CD4-positive, alpha-beta T cell treated with Interleukin-10 for 1 hour (primary cell): ENCODE measurements at places on chromosomes 4 and X.

GRCh38 chr4:67697860-67698687 is 2.9 kb downstream of the UBA6 start:
- DNase-seq: no peak

DNA sequence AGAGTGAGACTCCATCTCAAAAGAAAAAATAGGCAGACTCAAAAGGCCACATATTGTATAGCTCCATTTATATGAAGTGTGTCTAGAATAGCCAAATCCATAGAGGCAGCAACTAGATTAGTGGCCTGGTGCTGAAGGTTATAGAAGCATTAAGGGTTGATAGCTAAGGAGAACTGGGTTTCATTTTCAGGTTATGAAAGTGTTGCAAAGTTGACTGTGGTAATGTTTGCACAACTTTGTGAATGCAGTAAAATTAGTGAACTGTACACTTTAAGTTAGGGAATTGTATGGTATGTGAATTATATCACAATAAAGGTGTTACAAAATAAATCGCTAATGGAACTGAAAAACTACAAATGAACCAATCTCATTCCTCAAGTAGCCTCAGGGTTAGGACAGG is 28.3 kb downstream of the TXLNG start:
- DNase-seq: no peak

- DNase-seq: no peak
These were observed 7.7 kb downstream of the NSG1 start for GRCh38 chr4:4394644-4395043.

DNA sequence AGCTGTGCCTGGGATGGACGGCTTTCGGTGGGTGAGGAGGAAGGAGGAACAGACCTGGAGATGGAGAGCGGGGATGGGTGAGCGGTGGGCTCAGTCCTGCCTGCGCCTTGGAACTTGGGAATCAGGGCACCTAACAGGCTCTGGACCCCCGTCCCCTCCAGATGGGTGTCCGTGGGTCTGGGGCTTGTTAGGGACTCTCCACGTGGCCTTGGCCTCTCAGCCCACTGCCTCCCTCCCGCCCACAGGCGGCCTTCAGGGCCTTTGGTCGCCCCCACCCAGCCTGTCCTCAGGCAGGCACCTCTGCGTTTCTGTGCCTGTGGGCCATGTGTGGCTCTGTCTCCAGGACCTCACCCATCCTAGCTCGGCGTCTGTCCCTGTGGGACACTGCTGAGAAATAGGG is 29.0 kb downstream of the TRMT44 start:
- DNase-seq: no peak

DNA sequence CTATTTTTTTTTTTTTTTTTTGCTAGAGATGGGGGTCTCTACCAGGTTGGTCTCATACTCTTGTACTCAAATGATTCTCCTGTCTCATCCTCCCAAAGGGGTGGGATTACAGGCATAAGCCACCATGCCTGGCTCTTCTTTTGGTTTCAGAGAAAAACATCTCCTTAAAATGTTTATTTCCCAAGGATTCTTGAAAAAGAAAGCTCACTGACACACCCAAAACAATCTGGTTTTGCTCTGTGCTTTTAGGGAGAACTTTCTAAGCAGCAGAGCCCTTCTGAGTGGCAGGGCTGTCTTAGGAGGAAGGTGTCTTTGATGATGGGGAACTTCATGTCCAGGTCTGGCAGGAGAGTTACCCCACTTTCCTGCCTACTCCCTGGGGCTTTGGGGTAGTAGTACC is 1.2 kb downstream of the SOD3 start:
- DNase-seq: no peak

DNA sequence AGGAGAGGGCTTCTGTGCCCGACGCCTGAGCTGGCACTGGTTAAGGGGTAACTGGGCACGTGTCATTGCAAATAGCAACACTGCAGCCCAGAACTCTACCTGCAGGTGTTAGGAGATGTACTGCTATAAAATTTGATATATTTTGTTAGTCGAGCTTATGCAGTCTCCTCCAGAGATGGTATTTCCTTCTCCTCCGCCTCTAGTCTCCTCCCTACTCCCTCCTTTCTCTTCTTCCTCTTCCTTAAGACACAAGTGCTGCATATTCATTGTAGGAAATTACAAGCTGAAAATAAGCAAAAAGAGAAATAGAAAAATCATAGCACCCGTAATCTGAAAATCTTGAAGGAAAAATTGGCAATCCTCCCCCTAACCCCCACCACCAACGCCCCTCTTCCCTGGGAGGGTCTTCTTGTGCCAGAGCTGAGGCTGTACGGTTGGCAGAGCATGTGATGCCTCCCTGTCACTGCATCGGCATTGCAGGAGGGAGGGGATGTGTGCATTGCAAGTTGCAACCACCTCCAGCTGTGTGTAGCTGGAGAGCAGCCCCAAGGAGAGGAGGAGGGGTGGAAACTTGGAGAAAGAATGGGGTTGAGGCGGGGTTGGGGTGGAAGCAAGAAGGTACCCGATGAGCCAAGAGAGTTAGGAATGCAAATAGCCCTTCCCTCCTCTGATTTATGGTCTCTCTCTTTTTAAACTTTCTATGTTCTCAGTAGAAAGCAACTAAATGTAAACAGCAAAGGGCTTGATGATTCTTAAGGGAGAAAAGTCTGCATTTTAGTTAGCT is 48.3 kb upstream of the MND1 start:
- DNase-seq: no peak

- DNase-seq: no peak
These were observed 581.5 kb downstream of the STIM2 start for GRCh38 chr4:27442146-27442545.

DNA sequence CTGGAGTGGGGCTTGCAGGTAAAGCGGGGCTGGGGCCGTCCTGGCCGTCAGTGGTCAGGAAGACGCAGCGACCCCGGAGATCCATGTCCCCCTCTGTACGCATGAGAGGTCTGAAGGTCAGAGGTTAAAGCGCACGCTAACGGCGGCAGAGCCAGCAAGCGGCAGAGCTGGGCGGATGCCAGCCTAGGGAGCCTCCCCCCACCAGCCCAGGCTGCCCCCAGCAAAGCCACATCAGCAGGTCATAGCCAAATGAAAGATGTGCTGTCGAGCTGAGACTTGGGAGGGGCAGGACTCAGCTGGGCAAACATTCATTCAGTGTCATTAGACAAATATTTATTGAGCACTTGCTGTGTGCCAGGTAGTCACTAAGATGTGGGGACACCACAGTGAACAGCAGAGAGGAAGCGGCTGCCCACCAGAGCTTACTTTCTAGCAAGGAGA is 593 bp upstream of the JAKMIP1 start:
- peak; percentile 26 for DNase-seq

DNA sequence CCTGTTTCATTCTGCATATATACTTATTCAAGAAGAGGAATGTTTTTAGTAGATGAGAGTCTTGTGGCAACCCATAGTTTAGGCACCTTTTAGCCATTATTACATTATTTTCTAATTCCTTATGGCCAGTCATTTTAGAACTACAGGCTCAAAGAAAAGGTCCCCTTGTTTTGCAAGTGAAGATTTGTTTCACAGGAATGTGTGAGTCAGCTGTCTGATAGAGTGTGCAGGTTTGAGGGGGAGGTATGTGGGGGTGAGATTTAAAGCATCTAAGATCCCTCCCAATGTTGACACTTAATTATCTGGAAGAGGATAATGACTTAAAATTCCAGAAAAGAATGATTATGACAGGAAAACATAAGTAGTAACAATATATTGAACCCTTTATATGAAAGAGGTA is 495.6 kb downstream of the KCNIP4 start:
- no peak for DNase-seq

GRCh38 chrX:19592952-19593351 is 77.6 kb upstream of the MAP3K15 start:
- DNase-seq: no peak

DNA sequence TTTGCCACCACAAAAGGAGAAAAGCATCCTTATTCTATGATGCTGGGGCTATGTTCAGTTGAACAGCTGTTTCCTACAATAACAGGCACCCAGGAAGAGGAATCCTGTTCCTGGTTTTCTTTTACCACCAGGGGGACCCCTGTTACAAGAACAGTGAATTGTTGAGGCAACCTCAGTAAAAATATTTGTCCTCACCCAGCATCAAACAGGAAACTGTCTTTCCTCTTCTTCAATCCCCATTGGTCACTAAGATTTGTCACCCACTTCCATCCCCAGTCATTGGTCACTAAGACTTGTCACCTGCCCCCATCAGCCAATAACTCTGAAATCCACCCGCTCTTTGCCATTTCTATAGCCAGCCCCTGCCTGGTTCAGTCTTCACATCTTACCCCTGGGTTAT is 143.5 kb upstream of the GALNT7 start:
- DNase-seq: peak; percentile 50

GRCh38 chr4:185680617-185681016 is 131.4 kb downstream of the SORBS2 start:
- DNase-seq: no peak

GRCh38 chrX:140091125-140091886 is 126.0 kb upstream of the CXorf66 start:
- peak; percentile 5 for DNase-seq

DNA sequence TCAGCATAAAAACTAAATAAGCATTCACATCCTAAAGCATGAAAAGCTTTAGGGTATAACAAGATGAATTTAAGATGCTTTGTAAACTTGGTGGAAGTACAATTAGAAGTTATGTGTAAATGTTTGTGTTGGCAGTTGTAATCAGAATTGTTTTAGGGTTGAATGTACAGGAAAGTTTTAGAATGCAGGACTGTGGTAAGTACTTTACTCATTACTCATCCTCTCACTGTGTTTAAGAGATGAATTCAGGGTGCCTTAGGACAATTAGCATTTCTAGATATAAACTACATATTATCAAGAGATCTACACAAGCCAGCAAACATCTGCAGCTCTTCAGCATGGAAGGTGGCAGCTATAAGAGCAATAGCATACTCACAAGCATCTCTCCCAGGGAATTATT is 77.5 kb upstream of the ELOVL6 start:
- DNase-seq: no peak

- no peak for DNase-seq
These were observed 44.1 kb upstream of the KDR start for GRCh38 chr4:55169352-55169961.

DNA sequence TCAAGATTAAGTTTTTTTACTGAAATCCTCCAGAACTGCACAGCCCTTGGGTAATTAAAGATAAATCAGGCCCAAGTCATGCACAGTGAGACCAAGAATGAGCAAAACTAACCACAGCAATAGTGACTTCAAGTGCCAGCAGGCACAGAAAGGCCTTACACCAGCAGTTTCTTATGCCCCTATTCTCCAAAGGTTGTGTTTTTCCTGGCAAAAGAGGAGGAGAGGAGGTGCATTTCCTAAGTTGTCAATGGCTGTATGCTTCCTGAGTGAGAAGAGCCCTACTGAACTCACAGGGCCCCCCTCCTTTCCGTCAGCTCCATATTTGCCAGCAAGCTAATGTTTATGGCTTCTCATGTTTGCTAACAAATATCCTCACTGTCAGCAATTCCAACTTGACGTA is 418.7 kb upstream of the INTU start:
- DNase-seq: no peak

DNA sequence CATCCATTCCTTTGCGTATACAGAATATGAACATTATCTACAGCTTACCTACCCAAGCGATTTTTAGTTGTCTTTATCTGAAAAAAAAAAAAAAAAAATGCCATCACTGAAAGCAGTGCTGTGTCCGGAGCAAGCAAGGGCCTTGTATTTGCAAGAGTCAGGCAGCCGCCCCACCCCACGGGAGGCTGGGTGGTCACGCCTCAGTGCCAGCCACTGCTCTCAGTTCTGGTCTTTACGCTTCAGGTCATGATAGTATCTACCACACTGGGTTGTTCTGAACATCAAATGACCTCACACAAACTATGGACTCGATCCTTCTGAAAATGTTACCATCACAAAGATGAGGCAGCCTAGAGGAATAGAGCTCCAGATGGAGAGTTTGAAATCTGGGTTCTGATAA is 62.7 kb upstream of the HELT start:
- no peak for DNase-seq

DNA sequence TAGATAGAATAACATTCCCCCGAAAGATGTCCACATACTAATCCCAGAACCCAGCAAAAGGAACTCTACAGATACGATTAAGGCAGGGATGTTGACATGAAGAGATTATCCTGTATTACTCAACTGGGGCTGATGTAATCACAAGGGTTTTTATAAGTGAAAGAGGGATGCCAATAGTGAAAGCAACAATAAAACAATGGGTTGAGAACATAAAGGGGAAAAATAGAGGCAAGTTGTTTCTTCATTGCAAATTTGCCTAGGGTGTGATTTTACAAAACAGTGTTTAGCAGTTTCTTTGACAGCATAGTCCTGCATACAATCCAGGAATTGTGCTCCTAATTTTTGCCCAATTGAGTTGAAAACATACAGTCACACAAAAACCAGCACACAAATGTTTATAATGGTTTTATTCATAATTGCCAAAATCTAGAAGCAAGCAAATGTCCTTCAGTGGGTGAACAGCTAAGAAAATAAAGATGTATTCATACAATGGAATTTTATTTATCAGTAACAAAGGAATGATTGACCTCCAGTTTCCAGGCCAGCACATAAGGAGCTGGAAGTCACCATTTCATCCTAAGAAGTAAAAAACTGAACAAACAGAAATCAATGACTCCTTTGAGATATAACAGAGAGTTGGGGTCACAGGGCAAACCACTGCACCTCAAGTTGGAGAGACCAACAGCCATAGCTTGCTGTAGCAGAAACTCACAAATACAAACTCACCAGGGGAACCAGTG is 107.2 kb downstream of the CENPC start:
- no peak for DNase-seq

DNA sequence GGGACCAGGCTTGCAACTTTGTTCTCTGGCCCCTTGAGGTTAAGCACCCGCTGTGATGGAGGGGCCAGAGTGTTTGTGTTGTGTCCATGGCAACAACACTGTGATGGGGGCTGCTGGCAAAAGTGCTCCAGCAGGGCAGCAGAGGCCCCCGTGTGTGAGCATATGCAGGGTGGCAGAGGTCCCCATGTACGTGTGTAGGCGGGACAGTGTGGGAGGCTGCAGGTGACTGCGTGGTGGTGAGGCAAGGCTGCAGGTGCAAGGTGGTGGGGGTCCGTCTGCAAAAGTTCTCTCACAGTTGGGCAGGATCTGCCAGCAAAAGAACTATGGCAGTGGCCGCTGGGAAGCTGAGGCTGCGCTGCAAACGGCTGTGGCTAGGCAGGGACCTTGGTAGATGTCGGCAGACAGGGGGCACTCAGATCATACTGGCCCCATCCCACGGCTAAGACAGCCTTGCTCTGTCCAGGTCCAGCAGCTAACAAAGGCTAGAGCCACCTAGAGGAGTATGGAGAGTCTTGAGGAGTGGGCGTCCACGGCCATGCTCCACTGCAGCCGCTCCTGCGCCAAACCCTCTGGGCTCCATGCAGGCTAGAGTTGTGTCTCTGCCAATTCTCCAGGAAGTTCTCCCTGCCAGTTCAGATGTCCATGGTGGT is 46.8 kb upstream of the PASD1 start:
- no peak for DNase-seq

GRCh38 chr4:144733566-144733965 is 87.6 kb downstream of the HHIP start:
- no peak for DNase-seq
